Neural progenitor cell (in vitro differentiated cells): ENCODE measurements at places on chromosomes 5 and 9. TPM values are rescaled to one million over a fixed set of nuclear protein-coding genes. Genes with fewer than 3 reads are reported as not detected.

DNA sequence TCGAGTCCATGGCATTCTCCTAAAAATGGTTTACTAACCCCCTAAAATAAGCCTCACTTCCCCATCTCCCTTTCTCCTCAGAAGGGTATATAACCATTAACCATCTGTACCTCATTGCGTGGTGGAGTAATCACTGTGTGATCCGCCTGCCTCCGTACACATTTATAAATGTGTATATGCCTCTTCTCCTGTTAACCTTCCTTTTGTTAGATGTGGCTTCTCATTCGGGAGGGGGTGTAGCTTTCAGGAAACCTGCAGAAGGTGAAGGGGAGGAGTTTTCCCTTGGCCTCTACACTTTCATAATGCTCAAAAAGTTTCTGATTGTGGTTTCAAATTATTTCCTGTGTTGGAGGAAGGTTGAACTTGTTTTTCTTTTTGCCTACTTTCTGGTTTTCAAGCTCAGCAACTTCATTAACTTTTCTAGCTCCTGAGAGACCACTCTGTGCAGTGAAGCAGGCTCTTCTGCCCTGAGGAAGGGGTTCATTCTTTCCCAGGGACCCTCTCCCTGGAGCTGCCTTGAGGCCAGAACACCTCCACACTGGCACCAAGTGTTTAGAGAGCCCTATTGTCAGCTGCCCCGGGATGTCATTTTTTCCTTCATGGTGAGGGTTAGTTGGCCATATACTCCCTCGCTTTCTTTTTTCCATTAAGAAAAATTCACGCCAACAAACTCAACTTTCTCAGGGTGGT lies 46.9 kb downstream of the RASGRF2 start:
- H3K27me3 ChIP-seq = no peaks in the 10 kb centered on the region
- DNase-seq = no peak
- H3K36me3 ChIP-seq = no peaks in the 10 kb centered on the region
- no peak overlapping the region for H3K4me3 ChIP-seq
- H3K27ac ChIP-seq = no peak overlapping the region
- H3K4me1 ChIP-seq = no peaks in the 10 kb centered on the region

GRCh38 chr5:117102591-117102990 lies 528.0 kb upstream of the SEMA6A start:
- H3K36me3 ChIP-seq = no peaks in the 10 kb centered on the region
- H3K4me3 ChIP-seq = no peak overlapping the region
- H3K27me3 ChIP-seq = no peaks in the 10 kb centered on the region
- peak; percentile 12 for DNase-seq
- H3K27ac ChIP-seq = peak overlapping the region; percentile 51

- no peak overlapping the region for H3K4me3 ChIP-seq
- no peaks in the 10 kb centered on the region for H3K36me3 ChIP-seq
- H3K4me1 ChIP-seq = peaks cover 33% of the 10 kb centered on the region
- H3K27ac ChIP-seq = no peak overlapping the region
- no peaks in the 10 kb centered on the region for H3K27me3 ChIP-seq
These were observed 310.8 kb downstream of the PDE4D start for GRCh38 chr5:59582746-59583145.

GRCh38 chr5:139470821-139471300 lies at the start of gene SMIM33:
TSS of gene SMIM33 (plus strand) at chr5:139471004. CDS start at chr5:139471122, 118 bp downstream.
- no peak within 1 kb of the TSS for H3K27ac ChIP-seq
- no peaks in the 10 kb centered on the region for H3K27me3 ChIP-seq
- H3K4me1 ChIP-seq = peaks cover 29% of the 10 kb centered on the region
- H3K4me3 ChIP-seq = no peak within 1 kb of the TSS
- no peaks in the 10 kb centered on the region for H3K36me3 ChIP-seq
- no peak for DNase-seq

DNA sequence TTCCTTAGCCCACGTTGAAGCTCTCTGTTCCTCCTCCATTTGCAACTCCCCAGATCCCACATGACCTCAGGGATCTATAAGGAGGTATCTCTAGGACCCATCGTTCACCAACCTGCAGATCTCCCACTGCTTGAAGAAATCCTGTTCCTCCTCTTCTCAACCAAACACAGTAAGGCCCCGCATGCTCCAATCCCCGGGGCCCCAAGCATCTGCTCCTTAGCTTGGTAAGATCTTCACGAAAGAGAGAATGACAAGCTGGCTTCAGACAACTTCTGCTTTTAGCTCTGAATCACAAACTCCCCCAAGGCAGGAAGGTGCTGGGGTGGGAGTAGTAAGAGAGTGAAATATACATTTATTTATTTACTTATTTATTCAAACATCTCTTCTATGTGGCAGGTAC lies 33.0 kb upstream of the ARHGAP26 start:
- DNase-seq = no peak
- no peaks in the 10 kb centered on the region for H3K36me3 ChIP-seq
- no peak overlapping the region for H3K27ac ChIP-seq

GRCh38 chr9:129556491-129557191 lies 64.3 kb downstream of the C9orf50 start:
- H3K4me3 ChIP-seq = peak overlapping the region; percentile 42
- no peaks in the 10 kb centered on the region for H3K36me3 ChIP-seq
- peak overlapping the region; percentile 99 for H3K27ac ChIP-seq
- no peaks in the 10 kb centered on the region for H3K27me3 ChIP-seq

DNA sequence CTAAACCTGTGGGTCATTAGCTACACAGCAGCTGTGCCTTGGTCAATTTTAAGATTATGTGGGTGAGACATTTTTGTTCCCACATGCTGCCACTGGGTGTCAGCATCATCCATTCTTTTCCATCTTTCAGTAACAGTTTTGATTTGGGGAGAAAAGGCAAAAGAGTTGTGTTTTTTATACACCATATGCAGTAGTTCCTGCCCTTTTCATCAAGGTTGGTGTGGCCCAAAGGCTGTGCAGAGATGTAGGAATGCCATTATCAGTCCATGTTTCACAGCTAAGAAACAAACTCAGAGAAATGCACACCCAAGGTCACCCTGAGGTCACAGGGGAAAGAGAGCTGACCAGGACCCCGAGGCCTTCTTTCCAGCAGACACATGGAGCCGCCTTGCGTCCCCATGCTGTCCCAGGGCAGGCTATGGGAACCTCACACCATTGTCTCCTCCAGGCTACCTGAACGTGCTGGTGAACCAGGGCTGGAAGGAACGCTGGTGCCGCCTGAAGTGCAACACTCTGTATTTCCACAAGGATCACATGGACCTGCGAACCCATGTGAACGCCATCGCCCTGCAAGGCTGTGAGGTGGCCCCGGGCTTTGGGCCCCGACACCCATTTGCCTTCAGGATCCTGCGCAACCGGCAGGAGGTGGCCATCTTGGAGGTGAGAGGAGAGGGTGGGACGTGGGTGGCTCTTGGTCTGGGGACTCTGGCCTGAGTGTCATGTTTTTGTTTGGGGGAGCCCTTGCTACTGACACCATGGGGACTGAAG lies 27.8 kb upstream of the GRPEL2 start:
- DNase-seq = peak; percentile 49
- H3K4me3 ChIP-seq = no peak overlapping the region
- no peaks in the 10 kb centered on the region for H3K36me3 ChIP-seq
- H3K27ac ChIP-seq = no peak overlapping the region
- H3K4me1 ChIP-seq = no peaks in the 10 kb centered on the region

DNA sequence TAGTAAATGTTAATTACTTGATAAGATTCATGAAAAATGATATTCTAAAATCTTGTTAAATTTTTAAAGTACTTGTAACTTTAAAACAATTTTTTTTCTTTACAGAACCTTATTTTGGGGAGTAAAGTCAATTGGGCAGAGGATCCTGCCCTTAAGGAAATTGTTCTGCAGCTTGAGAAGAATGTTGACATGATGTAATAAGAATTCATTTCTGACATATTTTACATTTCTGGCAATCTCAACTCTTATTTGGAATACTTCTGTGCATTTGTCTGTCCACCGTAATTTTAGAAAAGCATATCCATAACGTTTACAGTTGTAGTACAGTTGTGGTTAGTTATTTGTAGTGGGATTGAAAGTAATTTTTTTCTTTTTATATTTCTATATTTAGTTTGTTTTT lies 20.2 kb downstream of the CENPH start:
- no peak overlapping the region for H3K4me3 ChIP-seq
- H3K4me1 ChIP-seq = no peaks in the 10 kb centered on the region
- H3K27me3 ChIP-seq = no peaks in the 10 kb centered on the region
- H3K27ac ChIP-seq = no peak overlapping the region
- no peak for DNase-seq
- peaks cover 3% of the 10 kb centered on the region for H3K36me3 ChIP-seq

DNA sequence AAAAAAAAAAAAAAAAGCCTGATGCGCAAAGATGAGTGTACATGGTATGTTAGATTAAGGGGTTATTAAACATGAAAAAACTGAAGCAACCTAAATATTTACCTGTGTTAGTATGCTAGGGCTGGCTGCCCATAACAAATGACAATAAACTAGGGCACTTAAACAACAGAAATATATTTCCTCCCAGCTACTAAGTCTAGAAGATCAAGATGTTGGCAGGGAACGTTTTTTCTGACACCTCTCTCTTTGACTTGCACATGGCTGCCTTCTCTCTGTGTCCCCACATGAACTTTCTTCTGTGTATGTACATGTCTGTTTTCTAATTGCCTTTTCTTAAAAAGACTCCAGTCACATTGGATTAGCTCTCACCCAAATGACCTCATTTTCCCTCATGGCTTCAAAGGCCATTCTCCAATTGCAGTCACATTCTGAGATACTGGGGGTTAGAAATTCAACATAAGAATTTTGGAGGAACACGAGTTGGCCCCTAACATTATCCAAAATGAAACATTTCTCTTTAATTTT lies 694.5 kb downstream of the CDH9 start:
- H3K4me1 ChIP-seq = no peaks in the 10 kb centered on the region
- DNase-seq = no peak
- no peaks in the 10 kb centered on the region for H3K36me3 ChIP-seq

Gene ASS1
- total RNA-seq = 22.5 and 28.9 TPM in 2 replicates

Gene TRIM36
- 31.2 and 42.6 TPM in 2 replicates for total RNA-seq

Gene OCLN
- 57.7 and 67.5 TPM in 2 replicates for total RNA-seq

Gene PCDHA1
- 0.19 and 0.24 TPM in 2 replicates for total RNA-seq

Gene PTGDS
- total RNA-seq = not detected in 2 replicates

Gene ZFP37
- total RNA-seq = 13.3 and 14.1 TPM in 2 replicates

Gene ANKRD55
- not detected in 2 replicates for total RNA-seq
